ENCODE measurements at places on chromosomes 16 and 17.

DNA sequence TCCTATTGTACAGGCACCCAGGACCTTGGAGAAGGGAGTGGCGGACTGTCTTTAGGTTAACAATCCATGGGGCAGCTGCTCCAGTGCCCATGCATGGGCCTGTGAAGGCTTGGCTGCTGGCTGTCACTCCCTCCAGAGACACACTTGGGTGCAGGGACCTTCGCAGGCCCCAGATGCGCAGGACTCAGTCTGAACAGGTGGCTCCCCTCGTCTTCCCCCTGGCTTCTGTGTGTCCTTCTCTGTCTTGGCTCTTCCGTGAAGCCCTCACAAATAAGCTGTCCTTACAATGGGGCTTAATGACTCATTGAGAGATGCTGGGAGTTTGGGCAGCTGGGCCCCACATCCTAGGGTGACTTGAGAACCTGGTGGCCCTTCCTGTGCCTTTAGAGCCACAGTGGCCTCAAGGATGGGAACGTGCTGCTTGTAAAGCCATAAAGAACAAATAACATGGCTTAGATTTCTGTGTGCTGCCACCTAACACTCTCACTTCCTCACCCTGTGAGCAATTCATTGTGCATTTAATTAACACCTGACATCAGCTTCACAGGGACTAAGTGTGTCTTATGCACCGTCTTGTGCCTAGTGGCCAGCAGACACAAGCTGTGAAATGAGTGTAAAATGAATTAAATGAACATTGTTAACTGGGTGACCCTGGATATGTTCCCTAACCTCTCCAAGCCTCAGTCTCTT is 340.7 kb downstream of the SNX29 start:
- DNase-seq = no peak

GRCh38 chr16:57773019-57773418 is 29.3 kb downstream of the KIFC3 start:
- DNase-seq = no peak

- DNase-seq = no peak
Observed at GRCh38 chr16:71966932-71967331, 33.3 kb downstream of the PKD1L3 start.

GRCh38 chr16:10577305-10578202 is 2.8 kb downstream of the EMP2 start:
- DNase-seq = no peak

DNA sequence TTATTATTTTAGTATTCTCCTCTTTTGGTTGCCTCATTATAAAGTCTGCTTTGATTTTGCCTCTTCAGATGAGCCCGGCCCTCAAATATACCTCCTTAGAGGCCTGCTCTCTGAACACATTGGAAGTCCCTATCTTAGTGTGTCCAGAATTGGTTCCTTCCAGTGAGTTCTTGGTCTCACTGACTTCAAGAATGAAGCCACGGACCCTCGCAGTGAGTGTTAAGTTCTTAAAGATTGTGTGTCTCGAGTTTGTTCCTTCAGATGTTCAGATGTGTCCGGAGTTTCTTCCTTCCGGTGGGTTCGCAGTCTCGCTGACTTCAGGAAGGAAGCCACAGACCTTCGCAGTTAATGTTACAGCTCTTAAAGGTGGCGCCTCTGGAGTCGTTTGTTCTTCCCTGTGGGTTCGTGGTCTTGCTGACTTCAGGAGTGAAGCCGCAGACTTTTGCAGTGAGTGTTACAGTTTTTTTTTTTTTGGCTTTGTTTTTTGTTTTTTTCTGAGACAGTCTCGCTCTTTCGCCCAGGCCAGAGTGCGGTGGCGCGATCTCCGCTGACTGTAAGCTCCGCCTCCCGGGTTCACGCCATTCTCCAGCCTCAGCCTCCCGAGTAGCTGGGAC is 45.8 kb upstream of the NOS2 start:
- no peak for DNase-seq

GRCh38 chr17:56740481-56740880 is 93.2 kb downstream of the C17orf67 start:
- no peak for DNase-seq

DNA sequence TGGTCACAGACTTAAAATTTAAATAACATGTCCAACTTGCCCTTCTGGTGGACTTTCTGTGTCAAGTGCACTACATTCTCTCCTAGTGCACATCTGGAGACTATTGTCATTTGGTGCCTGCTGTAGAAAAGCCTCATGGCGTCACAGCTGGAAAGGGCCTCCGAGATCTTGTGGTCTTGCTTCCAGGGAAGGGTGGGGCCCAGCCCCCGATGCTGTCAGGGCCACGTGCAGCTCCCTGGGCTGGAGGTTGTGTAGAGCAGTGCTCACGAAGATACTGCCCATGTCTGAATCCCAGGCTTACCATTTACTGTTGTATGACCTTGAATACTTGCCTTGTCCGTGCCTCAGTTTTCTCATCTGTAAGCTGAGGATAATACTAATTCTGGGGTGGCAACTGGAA is 6.8 kb upstream of the MPRIP start:
- DNase-seq = no peak

DNA sequence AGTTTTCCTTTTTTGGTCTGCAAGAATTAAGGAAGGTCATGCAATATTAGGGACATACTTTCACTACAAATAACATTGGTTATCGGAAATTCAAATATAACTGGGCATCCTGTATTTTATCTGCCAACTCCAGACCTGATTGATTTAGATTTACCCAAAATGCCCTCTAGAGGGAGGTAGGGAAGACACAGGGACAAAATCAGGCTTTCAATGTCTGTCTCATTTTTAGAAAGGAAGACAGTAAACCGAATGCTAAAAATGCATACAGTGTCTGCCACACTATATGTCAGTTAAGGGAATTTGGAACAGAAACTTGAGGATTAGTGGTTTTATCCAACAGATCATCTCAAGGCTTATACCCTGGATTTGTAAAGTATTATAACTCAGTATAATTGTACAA is 161.7 kb upstream of the SOX9 start:
- no peak for DNase-seq

DNA sequence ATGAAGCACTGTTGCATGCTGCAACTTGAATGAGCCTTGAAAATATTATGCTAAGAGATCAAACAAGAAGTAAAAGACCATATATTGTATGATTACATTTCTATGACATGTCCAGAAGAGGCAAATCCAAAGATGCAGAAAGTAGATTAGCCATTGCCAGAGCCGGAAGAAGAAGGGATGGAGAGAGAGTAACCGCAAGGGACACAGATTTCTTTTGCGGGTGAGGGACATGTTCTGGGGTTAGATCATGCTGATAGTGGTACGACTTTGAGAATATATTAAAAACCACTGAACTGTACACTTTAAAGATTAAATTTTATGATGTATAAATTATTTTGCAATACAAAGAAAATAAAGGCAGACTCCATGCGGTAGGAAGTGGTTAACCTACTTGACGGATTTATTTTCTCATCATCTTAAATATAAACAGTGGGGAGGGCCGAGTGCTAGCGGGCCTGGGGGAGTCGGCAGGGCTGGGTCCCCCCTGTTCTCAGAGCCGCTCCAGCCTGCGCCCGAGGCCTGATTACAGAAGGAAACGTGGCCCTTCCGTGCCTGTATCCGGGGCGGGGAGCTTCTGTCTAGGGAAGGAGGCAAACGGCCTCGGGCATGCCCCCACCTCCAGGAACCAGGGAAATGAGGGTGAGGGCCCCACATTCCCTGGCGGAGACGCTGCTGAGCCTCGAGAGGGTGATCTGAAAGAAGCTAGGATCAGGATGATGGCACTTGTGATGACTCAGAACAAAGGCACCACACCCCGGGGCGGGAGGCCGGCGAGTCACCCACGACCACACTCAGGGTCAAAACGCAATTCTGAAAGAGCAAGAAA is 48.0 kb downstream of the SHCBP1 start:
- DNase-seq = no peak

GRCh38 chr16:57591086-57591869 is 37.2 kb upstream of the ADGRG1 start:
- peak; percentile 75 for DNase-seq

- DNase-seq = no peak
Observed at GRCh38 chr17:76827736-76828135, 40.5 kb upstream of the MGAT5B start.

DNA sequence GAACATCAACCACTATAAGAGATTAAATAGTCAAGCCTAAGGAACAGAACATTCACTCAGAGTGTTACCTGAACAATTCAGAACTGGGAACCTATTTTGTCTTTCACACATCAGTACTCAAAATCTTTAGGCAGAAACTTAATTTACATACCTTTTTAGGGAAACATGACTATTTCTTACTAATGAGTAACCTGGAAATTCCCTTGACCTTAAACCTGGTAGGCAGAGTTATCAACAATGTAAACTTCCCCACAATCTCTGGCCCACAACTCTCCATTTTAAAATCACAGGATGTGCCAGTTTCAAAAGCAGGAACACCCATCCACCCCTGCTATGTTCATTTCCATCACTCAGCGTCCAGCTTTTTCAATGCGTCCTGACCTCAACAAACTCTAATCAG is 132.9 kb upstream of the ANKFN1 start:
- DNase-seq = no peak

GRCh38 chr17:14295676-14296075 is 5.2 kb upstream of the HS3ST3B1 start:
- no peak for DNase-seq

GRCh38 chr17:77365584-77366186 is 224.9 kb downstream of the SEC14L1 start:
- no peak for DNase-seq

DNA sequence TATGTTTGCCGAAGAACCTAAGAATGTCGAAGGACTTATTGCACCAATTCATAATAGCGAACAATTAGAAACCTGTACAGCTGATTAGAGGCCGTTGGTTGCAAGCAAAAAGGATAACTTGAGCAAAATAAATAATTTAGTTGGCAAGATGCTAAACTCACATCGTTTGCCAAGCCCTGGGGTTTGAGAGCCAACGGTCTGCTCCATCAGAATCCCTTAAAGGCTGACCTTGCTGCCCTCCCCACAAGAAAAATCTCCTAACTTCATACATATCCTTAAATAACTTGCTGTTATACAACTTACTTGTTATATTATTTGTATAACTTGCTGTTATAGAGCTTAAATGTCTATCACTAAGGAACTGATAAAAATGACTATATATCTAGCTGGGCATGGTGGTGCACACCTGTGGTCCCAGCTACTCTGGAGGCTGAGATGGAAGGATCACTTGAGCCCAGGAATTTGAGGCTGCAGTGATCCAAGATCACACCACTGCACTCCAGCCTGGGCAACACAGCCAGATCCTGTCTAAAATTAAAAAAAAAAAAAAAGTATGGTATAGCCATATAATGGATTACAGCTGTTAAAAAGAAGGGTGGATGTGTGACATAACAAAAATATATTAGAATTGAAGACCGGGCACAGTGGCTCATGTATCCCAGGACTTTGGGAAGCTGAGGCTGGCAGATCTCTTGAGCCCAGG is 1.9 kb upstream of the TRIM37 start:
- DNase-seq = no peak

GRCh38 chr16:85819771-85820170 is 20.3 kb downstream of the COX4I1 start:
- DNase-seq = no peak

DNA sequence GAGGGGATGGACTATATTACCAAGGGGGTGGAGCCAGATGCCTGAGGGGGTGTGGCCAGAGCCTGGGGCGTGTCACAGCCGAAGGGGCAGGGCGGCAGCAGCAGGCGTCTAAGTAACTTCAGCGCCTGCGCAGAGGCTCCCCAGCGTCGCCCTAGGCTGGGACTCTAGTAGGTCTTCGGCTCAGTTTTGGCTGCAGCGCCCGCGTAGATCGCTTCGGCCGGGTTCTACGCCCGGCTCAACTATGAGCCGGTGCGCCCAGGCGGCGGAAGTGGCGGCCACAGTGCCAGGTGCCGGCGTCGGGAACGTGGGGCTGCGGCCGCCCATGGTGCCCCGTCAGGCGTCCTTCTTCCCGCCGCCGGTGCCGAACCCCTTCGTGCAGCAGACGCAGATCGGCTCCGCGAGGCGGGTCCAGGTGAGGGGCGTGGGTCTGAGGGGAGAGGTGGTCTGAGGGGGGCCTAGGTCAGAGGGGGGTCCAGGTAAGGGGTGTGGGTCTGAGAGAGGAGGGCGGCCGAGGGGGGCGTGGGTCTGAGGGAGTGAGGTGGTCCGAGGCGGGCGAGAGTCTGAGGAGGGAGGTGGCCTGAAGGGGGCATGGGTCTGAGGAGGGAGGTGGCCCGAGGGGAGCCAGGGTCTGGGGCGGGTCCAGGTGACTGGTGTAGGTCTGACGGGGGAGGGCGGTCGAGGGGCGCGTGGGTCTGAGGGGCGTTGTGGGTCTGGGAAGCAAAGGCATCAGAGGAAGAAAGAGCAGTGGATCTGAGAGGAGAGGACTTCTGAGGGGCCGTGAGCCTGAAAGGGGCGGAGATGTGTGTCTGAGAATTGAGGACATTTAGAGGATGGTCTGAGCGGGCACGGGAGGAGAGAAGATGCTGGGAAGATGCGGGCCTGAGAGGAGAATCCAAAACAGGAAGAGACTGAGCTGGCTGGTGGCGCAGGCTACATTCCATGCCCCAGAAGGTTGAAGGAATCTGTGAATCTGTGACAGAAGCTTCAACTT is at the start of gene LPCAT2:
LPCAT2 (plus strand) TSS at position 132 of the 991 bp plus-strand sequence; CDS start at position 242, 110 bp downstream.
- DNase-seq = peak; percentile 19

- DNase-seq = no peak
Observed at GRCh38 chr16:84875846-84876245, 56.1 kb downstream of the CRISPLD2 start.

DNA sequence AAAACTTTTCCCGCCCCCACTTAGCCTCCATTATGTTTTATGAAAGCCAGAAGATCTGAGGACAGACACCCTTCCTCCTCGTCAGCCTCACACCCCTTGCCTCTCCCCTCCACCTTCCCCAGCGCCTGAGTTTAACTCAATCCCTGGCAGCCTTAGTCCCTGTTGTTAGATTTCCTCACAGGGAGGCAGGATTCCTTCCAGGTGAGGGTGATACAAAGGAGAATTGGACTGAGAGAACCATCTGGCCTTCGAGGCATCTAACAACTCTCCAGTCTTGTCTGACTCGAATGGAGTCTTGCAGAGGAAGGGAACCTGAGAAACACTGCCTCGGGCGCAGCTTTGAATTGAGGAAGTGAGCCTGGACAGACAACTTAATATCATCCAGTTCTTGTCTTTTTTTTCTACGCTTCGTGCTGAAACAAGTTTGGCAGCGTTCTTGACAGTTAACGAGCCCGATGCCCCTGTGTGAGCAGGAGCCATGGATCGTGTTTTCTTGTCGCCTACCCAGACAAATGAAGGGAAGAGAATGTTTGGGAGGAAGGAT is 1.3 kb upstream of the ZNF768 start:
- DNase-seq = no peak

DNA sequence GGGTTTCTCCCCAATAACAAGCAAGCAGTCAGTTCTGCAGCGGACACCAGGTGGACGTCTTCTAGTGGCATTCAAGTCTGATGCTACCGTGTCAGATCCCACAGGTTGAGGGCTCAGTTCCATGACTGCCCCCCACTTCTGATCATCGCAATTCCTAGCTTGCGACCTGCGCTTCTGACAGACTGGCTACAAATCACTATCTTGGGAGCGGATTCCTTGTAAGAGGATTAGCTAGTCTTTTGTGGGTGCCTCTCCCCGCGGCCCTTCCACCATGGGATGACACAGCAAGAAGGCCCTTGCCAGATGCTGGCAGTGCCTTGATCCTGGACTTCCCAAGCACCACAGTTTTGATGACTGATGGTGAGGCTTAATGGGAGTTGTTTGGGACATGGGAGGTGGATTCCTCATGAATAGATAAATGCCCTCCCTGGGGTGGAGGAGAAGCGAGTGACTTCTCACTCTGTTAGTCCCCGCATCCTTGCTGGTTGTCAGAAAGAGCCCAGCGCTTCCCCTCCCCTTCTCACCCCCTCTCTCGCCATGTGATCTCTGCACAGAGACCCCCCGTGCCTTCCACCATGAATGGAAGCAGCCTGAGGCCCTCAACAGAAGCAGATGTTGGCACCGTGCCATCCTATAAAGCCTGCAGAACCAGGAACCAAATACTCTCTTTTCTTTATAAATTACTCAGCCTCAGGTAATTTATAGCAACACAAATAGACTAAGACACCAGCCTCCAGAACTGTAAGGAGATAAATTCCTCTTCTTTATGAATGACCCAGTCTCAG is 19.1 kb downstream of the CDIP1 start:
- no peak for DNase-seq

Data from stimulated activated CD4-positive, alpha-beta T cell treated with anti-CD3 and anti-CD28 coated beads, Interleukin-15, amount 100 ng/mL, for 48 hours (primary cell).